ENCODE measurements at places on chromosomes 2 and 18. TPM values are rescaled to one million over a fixed set of nuclear protein-coding genes. Genes with fewer than 3 reads are reported as not detected.

TMEM169 gene
- total RNA-seq, result 7.3 TPM

FLACC1 gene
- 0.32 TPM for total RNA-seq

DYNAP gene
- total RNA-seq, result not detected

MBP gene
- 8.1 TPM for total RNA-seq

MBOAT2 gene
- 8.0 TPM for total RNA-seq

GREB1L gene
- total RNA-seq, result 2.2 TPM

- no peaks in the 10 kb centered on the region for H3K4me1 ChIP-seq
- H3K4me3 ChIP-seq, result no peak overlapping the region
- peaks cover 14% of the 10 kb centered on the region for H3K36me3 ChIP-seq
- no peaks in the 10 kb centered on the region for H3K27me3 ChIP-seq
Observed at GRCh38 chr18:79366177-79367094, 29.3 kb upstream of the NFATC1 start.

DNA sequence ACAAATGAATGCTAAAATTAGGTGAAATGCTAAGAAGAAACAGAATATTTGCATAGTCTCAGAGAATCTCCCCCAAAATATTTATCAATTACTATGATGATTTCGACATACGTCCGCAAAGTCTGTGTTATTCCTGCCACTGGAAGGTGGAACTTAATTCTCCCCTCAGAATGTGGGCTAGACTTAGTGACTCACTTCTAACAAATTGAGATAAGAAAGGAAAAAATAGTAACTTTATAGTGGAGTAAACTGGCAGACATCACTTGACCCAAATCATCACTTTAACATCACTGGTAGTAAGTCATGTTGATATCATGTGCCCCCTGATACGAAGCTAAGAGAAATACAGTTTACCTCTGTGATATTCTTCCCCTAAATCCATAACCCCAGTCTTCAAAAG, 23.5 kb downstream of the HADHB start:
- no peak overlapping the region for H3K4me3 ChIP-seq
- H3K36me3 ChIP-seq, result peaks cover 9% of the 10 kb centered on the region
- no peak overlapping the region for H3K27ac ChIP-seq
- DNase-seq, result no peak

- H3K27ac ChIP-seq, result no peak overlapping the region
- DNase-seq, result no peak
- no peaks in the 10 kb centered on the region for H3K36me3 ChIP-seq
- no peaks in the 10 kb centered on the region for H3K4me1 ChIP-seq
Observed at GRCh38 chr2:114880046-114880445, 437.6 kb downstream of the DPP10 start.

DNA sequence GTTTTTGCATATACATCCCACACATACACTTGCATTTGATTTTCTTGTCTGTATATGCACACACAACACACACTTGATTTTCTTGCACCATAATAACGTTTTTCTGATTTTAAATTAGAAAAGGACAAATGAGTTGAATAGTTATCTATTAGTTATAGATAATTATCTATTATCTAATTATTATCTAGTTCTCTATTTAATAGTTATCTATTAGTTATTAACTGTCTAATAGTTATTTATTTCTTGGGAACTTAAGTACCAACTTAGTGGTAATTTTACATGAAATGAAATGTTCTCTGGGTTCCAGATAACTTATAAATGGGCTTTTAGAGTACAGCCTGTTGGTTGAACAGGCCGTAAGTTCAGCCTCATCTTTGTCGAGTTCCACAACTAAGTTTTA, 23.0 kb downstream of the INPP4A start:
- H3K4me3 ChIP-seq, result no peak overlapping the region
- no peak for DNase-seq
- no peak overlapping the region for H3K27ac ChIP-seq
- H3K36me3 ChIP-seq, result no peaks in the 10 kb centered on the region
- no peaks in the 10 kb centered on the region for H3K27me3 ChIP-seq

DNA sequence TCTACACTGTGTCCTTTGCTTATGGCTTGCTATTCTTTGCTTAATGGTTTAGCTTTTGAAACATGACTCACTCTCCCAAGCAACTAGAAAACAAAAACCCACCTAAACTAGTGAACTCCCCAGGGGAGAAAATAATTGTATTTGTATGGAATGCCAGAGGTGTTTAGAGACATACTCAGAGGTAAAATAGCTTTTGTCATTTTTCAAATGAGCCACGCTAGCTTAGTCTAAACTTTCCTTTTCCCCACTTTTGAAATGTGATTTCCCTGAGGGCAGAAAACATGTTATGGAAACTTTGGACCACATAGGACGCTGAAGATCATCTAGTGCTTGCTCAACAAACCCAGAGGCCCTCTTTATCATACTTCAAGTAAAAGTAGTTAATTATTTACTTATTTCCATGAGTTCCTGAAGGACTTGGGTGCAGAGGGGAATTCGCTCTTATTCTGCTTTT, 16.5 kb upstream of the CYTIP start:
- no peak for DNase-seq
- H3K4me3 ChIP-seq, result no peak overlapping the region
- H3K27me3 ChIP-seq, result no peaks in the 10 kb centered on the region
- no peaks in the 10 kb centered on the region for H3K4me1 ChIP-seq
- H3K27ac ChIP-seq, result no peak overlapping the region
- H3K36me3 ChIP-seq, result no peaks in the 10 kb centered on the region

DNA sequence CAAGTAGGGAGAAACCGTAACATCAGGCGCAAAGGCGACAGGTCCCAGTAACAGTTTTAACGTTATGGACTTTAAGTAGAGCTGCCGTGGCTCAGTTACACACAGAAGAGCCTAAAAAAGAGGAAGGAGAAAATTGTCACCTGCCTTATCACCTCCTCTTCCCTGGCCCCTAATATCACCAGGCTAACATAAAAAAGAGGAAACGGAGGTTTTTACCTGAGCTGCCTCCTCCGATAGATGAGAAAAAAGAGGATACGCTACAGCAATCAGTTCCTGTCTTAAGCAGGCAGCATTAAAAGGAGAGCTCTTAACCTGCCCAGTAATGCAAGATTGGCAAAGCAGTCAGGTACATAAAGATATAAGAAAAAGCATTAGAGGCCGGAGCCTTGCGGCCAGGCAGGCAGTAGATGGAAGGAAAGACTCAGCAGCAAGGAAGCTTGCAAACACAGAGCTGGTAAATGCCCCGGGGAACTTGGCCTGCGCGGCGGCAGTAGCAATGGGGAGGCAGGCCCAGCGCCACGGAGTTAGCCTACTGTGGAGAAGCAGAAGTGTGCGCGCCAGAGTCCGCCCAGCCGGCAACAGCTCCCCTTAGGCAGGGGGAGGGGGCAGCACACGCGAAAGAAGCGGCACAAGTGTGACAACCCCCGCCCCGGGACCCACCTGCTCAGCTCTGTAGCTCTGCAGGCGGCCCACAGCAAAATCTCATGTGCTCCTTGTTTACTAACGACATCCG, 116.3 kb upstream of the SCN7A start:
- no peaks in the 10 kb centered on the region for H3K27me3 ChIP-seq
- no peak overlapping the region for H3K4me3 ChIP-seq
- H3K36me3 ChIP-seq, result no peaks in the 10 kb centered on the region
- H3K4me1 ChIP-seq, result no peaks in the 10 kb centered on the region
- DNase-seq, result no peak

DNA sequence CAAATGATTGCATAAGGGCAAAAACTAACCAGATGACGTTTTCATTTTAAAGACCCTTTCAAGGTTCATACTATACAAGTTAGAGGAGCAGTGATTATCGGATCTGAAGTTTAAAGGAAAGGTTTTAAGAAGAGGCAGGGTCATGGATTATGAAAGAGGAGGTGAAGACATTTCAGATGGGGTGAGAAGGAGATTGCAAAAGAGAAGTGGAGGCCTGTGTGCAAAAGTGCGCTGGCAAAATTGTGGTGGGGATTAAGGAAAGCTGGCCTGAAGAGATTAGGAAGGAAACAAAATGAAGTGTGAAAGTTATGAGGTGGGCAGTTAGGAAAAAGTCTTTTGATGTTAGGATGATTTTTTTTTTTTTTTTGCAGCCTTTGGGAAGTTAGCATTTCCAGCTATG, 935.7 kb upstream of the FAM98A start:
- no peak overlapping the region for H3K4me3 ChIP-seq
- DNase-seq, result no peak
- H3K27ac ChIP-seq, result no peak overlapping the region
- H3K27me3 ChIP-seq, result no peaks in the 10 kb centered on the region

GRCh38 chr2:61554604-61555003, 16.4 kb upstream of the XPO1 start:
- H3K27ac ChIP-seq, result no peak overlapping the region
- H3K36me3 ChIP-seq, result no peaks in the 10 kb centered on the region
- no peaks in the 10 kb centered on the region for H3K4me1 ChIP-seq
- no peaks in the 10 kb centered on the region for H3K27me3 ChIP-seq
- H3K4me3 ChIP-seq, result no peak overlapping the region
- DNase-seq, result no peak

DNA sequence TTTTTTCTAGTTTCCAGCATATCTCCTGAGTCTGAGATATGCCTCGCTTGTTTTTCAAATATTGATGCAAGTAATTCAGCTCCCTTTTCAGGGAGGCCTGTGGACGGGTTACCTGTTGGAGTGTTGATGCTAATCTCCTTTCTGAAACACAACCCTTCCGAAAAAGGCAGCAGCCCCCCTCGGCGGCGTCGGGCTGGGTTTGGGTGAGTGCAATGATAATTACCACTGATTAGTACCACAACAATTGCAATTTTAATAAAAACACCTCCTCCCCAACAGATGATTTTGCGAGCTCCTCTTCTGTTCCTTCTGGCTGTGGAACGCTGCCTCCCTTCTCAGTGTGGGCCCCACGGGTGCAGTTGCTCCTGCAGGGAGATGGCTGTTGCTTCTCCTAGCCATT, 66.3 kb downstream of the PTGR3 start:
- DNase-seq, result peak; percentile 34
- H3K36me3 ChIP-seq, result no peaks in the 10 kb centered on the region
- H3K4me1 ChIP-seq, result no peaks in the 10 kb centered on the region
- H3K4me3 ChIP-seq, result no peak overlapping the region

DNA sequence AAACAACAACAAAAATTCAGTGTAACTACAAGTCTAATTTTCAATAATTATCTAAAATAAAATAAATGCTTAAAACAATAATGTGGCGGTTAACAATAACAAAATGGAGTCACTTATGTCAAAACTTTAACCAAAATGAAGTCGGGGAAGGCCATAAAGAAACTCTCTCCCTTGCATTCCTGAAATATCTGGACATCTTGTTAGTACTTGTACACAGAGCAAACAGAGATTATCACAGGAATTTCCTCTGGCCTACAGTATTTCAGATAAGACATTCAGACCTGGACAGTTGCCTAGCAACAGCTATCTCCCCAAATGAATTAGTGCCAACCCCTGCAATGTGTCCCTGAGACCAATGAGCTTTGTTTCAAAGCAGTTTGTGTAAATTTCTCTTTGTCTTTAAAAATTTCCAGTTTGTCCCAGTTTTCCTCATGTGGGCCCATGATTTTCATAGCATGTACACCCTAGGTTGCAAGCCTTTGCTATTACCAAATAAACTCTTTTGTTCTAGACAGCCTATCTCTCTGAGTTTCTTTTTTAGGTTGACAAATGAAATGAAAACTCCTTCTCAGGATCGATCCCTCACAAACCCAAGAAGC, 68.6 kb downstream of the EXOC6B start:
- no peak overlapping the region for H3K4me3 ChIP-seq
- H3K27me3 ChIP-seq, result no peaks in the 10 kb centered on the region
- no peaks in the 10 kb centered on the region for H3K4me1 ChIP-seq
- DNase-seq, result no peak
- no peak overlapping the region for H3K27ac ChIP-seq
- no peaks in the 10 kb centered on the region for H3K36me3 ChIP-seq

- DNase-seq, result no peak
- no peaks in the 10 kb centered on the region for H3K4me1 ChIP-seq
- no peaks in the 10 kb centered on the region for H3K27me3 ChIP-seq
- no peaks in the 10 kb centered on the region for H3K36me3 ChIP-seq
Observed at GRCh38 chr18:43830947-43831346, 553.7 kb upstream of the SYT4 start.

- no peak for DNase-seq
- H3K27me3 ChIP-seq, result no peaks in the 10 kb centered on the region
- no peaks in the 10 kb centered on the region for H3K4me1 ChIP-seq
- H3K27ac ChIP-seq, result no peak overlapping the region
Observed at GRCh38 chr2:184078496-184078895, 519.8 kb upstream of the ZNF804A start.

DNA sequence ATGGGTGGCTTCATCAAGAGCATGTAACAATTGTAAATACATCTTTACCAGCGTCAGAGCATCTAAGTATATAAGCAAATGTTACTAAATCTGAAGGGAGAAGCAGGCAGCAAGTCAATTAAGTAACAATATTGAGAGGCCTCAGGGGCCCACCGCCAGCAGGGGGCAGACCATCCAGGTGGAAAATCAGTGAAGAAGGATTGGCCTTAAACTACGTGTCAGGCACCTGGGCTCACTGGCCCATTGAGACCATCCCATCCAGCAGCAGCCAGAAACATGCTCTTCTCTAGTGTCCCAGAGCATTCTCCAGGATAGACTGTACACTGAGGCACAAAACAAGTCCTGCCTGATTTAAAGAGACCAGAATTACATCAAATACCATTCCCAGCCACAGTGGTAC, 96.2 kb upstream of the SNTG2 start:
- no peak for DNase-seq
- no peak overlapping the region for H3K27ac ChIP-seq
- no peaks in the 10 kb centered on the region for H3K27me3 ChIP-seq
- no peak overlapping the region for H3K4me3 ChIP-seq

- no peaks in the 10 kb centered on the region for H3K36me3 ChIP-seq
- no peak for DNase-seq
- no peaks in the 10 kb centered on the region for H3K27me3 ChIP-seq
- no peak overlapping the region for H3K4me3 ChIP-seq
- H3K27ac ChIP-seq, result no peak overlapping the region
- no peaks in the 10 kb centered on the region for H3K4me1 ChIP-seq
Observed at GRCh38 chr2:190023860-190024259, 38.7 kb downstream of the MSTN start.

All from ascending aorta (tissue), 2 donors.